ENCODE measurements at places on chromosomes 6 and 20.

DNA sequence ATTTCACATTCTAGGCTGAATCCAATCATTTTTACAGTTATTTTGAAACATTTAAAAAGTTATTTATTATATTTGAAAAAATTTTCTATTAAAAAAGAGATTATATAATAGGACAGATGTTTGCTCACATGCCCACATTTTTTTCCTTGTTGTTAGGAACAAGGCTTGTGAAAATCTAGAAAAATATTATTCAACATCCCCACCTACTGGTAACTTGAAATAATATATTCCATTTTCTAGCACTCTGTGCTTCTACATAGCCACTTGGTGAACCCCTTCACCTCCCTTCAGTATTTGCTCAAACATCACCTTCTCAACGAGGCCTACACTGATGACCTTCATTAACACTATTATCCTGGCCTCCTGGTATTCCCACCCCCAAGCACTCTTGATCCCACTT, 18.3 kb upstream of the GPRC6A start:
- no peak for DNase-seq

DNA sequence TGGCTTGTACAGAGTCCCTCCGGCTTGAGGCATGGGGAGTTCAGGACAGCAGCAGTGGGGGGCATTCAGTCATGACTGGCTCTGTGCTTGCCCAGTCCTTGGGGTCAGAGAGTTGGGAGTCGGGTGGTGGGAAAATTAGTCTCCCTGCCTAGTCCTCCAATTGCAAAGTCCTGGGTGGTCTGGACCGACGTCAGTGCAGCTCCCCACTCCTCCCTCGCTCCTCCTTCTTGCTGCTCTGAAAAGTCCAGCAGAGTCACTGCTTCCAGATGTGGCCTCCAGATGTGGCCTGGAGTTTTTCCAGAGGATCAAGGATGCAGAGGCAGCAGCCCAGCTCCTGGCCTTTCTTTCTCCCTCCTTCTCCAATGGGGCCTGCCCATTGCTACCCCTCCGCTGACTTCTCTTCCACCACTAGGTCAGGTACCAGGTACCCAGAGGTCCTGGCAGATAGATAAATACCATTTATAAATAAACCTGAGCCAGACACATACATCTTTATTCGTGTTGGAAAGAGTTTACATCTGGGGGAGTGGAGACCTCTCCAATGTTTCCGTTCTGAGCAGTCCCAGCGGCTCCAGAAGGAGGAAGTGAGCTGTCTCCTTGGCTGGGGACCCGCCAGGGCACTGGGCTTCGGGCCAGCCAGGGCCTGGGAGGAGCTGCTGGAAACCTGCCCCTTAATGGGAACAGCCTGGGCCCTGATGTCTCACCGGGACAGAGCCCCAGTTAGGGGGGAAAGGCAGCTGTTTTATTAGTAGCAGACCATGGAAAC, 49.0 kb upstream of the RNF24 start:
- DNase-seq = peak; percentile 70

GRCh38 chr6:80728101-80728750, 621.8 kb downstream of the BCKDHB start:
- no peak for DNase-seq

DNA sequence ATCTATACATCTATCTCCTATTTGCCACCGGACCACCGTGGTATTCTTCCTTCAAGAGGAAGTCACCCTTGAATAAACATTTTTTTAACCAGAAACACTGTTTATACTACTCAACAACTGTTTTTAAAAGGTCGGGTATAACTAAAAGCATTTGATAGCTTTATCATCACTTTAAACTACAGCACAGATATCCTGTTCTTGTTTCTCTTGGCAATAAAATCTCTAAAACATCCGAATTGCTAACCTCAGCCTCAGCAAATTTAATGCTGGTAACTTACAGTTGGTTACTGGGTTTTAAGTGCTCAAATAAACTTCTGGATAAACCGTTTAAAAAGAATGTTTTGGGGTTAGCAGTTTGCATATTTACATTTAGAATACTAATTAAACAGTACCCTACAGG, 20.4 kb downstream of the ZUP1 start:
- DNase-seq = no peak

DNA sequence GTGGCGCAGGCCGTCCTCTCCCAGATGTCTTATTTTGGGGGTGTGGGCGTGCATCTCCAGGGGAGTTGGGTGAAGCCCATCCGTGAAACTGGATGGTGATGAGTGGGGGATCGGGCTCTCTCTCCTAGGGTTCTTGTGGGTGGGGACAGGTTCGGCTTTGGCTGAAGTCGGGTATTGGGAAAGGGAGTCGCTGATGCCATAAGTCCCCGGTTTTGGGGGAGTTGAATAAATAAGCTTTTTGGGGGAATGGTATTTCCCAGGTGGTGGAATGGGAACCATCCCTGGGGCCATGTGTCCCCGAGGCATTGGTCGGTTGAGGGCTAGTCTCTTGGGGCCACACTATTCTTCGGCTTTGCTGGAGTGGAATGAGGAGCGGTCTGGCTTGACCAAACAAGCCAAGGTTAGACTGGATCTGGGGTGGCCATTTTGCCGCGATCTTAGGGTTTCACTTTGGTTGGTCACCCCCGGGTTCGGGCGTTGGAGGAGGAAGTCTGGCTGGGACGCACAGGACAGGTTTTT, 481 bp downstream of the ZNF133 start:
- DNase-seq = no peak

DNA sequence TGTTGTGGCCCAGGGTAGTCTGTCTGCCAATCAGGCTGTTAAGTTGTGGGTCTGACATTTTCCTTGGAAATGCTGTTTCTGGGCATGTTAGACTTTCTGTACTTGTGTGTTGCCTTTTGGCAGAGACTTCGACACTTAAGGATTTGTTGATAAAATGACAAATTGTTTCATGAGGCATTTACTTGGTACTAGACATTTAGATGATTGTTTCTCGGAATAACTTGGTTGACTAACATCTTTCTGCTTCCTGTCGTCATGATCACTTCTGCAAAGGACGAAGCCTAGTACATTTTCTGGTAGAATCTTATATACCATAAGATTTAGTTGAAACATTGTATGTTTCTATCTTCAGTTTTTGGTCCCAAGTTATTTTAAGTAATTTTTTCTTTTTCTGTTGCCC, 34.1 kb downstream of the UTRN start:
- no peak for DNase-seq

DNA sequence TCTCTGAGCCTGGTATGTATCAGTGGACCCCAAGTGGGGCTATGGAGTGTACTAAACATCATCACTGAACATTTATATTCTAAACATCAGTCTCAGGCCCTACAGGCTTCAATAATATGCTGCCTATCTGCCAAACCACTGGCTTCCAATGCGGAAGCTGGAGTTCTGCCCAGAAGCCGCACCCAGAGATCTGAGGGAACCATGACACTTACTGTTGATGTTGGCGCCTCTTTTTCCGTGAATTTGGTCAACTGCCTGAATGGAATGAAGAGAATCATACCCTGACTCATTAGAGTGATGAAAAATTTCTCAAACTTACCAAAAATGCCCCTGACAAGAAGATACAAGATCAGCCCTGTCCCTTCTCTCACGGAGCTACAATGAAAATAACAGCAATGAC, 66.2 kb downstream of the SLC22A23 start:
- peak; percentile 92 for DNase-seq

DNA sequence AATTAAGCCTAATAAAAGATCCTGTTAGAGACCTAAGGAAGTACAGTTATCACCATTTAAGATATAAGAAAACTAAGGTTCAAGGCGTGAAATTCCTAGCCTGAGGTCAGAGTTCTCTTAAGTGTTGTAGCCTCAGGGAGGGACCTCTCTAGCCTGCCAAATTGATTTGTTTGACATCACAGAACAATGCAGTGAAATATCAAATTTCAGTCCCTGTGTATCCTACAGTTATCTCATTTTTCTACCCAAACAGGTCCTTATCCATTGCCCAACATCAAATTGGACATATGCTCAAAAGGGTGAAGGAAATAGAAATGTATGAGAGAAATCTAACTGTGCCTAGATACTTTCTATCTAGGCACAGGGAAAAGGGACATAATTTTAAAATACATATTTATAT, 63.0 kb downstream of the NCOA7 start:
- no peak for DNase-seq

- no peak for DNase-seq
Observed at GRCh38 chr20:44914924-44915323, 5.1 kb downstream of the PABPC1L start.

- no peak for DNase-seq
Observed at GRCh38 chr6:138492871-138493270, 6.4 kb downstream of the NHSL1 start.

DNA sequence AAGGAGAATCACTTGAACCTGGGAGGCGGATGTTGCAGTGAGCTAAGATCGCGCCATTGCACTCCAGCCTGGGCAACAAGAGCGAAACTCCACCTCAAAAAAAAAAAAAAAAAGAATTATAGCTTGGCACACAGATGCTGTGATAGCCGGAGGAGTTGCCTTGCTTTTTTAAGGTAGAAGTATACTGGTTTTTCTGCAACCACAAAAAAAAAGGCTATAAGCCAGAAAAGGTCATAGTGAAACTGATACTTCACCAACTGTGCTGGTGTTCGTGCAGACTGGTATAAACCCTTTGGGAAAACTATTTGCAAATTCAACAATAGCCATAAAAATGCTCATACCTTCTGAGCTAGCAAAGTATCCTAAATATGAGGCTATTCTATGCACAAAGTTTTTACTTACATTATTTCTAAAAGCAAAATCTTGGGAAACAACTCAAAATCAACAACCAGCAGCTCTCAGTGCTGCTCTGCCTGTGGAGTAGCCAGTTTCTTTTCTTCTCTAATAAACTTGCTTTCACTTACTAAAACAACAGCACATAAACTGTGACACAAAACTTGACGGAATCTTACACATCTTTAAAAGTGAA, 44.0 kb downstream of the B4GALT5 start:
- DNase-seq = no peak
